ENCODE measurements at places on chromosomes 4 and X.

DNA sequence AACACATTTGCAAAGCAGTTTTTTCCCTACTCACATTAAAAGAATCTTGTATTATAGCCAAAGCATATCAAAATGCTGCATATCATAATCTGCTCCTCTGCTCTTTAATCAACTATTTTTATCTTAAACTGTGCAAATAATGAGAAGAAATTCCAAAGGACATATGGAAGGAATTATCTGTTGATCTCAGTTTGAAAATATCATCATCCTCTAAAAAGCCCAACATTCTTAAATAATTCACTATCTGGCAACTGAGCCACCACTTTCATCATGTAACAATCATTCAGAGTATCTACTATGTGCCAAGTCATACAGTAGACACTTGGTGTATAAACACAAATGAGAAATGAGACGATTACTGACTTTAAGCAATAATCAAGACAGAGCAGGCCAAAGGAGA lies 63.0 kb downstream of the PRSS12 start:
- DNase-seq, result no peak

GRCh38 chr4:89358935-89359638 lies 51.5 kb upstream of the GPRIN3 start:
- DNase-seq, result no peak

GRCh38 chr4:74084984-74085383 lies 14.0 kb downstream of the CXCL2 start:
- no peak for DNase-seq

DNA sequence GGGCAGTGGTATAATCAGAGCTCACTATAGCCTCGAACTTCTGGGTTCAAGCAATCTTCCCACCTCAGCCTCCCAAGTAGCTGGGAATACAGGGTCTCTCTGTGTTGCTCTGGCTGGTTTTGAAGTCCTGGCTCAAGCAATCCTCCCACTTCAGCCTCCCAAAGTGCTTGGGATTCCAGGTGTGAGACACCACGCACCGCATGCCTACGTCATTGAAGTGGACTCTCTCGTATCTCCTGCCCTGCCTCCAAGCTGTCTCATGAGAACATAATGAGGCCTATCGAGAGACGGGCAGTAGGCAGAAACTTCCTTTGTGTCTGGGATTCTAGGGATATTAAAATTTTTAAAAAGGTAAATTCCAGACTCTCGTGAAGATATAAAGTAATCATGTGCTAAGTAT lies 65.0 kb upstream of the NLGN4X start:
- DNase-seq, result no peak
